Stimulated activated CD8-positive, alpha-beta memory T cell treated with anti-CD3 and anti-CD28 coated beads, Interleukin-2, amount 100 ng/mL, for 1 hour (primary cell): ENCODE measurements at places on chromosomes 4 and X.

- no peak for DNase-seq
These were observed 350.8 kb upstream of the KLF3 start for GRCh38 chr4:38313175-38313574.

DNA sequence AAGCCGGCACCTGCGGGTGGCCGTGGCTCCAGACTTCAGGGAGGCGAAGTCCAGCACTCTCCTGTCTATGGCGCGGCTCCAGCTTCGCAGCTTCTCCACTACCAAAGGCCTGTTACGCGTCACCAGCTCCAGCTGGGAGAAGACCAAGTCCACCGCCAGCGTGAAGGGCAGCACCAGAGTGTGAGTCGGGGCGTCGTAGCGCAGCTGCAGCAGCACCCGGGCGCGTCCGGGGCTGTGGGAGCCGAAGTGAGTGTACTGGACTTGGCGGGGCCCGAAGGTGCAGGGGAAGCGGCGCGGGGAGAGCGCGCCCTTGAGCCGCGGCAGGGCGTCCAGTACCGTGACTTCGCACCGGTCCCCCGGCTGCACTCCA is 444 bp downstream of the FREM3 start:
- no peak for DNase-seq

DNA sequence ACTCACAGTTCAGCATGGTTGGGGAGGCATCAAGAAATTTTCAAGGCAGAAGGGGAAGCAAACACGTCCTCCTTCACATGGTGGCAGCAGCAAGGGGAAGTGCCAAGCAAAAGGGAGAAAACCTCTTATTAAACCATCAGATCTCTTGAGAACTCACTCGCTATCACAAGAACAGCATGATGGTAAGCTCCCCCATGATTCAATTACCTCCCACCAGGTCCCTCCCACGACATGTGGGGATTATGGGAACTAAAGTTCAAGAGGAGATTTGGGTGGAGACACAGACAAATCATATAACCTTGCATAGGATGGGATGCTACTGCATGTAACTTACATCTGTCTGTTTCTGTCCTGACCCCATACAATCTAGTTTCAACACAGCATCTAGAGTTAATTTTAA is 511.8 kb upstream of the ARX start:
- no peak for DNase-seq

DNA sequence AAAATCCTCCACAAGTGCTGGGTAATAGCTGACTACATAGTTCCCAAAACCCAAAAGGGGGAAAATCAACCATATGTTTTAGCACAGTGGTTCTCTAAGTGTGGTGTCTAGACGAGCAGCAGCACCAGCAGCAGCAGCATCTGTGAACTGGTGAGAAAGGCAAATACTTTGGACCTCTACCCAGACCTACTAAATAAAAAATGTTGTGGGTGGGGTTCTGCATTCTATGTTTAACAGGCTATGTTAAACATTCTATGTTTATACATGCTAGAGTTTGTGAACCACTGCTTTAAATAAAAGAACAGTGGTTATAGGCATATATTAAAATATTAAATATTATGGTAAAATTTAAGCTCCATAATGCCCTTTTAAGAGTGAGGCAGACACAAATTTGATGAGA is 1004.9 kb upstream of the GRID2 start:
- DNase-seq = no peak

DNA sequence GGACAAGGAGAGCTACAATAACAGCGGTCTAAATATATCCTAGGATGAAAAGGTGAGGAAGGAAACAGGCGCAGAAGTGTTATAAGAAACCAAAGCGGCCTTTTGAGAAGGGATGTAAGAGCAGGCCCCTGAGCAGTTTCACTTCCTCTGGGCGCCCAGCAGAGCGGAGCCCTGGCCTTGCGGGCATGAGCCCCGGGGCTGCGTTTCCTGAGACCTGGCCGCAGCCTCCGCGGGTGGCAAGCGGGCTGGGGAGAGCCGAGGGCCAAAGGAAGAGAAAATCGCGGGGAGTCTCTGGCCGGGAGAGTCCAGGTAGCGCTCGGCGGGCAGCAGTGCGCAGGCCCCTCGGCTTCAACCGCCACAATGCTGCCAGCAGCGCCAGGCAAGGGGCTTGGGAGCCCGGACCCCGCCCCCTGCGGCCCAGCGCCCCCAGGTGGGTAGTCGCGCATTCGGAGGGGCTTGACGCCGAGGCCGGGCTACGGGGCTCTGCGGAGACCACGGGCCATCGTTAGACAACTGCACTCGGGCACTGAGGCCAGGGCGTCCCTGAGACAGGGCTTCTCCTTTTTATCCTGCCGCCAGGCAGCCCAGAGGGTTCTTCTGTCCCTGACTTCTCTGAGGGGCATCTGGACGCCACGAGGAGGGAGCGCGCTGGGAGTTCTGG is at the start of gene BANK1:
Gene BANK1, plus strand, starts transcription at position 210 of the 661 bp plus-strand sequence. Its CDS starts 151 bp downstream, at position 361.
- no peak for DNase-seq

DNA sequence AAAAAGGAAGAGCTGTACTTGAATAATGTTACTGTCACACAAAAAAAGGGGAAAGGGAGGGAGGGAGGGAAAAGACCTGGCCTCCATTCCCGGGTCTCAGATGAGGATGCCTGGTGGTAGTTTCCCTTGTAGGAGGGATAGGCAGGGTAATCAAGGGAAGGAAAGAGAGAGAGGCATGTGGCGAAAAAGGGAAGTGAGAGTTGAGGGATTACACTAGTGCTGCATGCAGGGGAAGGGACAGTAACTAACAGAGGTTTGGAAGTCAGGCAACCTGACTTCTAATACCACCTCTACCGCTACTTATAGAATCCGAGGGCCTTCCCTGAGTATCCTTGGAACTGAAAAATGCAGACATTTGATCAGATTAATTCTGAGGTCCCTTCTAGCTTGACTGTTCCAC is 821.7 kb upstream of the FTHL17 start:
- DNase-seq = no peak

- no peak for DNase-seq
These were observed 15.4 kb downstream of the FAM9C start for GRCh38 chrX:13028871-13029636.

DNA sequence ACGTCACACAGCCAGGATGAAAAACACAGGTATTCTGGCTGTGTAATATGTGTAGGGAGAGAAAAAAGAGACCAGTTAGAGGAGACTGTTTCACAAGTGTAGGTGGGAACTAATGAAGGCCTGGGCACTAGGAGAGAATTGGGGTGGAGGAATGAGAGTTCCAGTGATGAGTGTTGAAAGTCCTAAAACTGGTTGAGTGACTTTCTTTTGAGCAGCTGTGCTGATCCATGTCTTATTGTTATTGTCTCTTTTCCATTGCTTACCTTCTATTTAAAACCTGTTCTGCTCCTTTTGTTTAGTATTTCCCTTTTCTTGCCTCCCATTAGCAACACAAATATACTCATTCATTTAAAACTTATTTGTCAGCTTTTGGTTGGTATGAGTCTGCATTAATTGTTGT is 88.7 kb downstream of the PDLIM5 start:
- DNase-seq = no peak

- no peak for DNase-seq
These were observed 79.0 kb upstream of the TRAM1L1 start for GRCh38 chr4:117164338-117164737.

GRCh38 chrX:9797384-9798360 is 11.4 kb downstream of the SHROOM2 start:
- DNase-seq = no peak

DNA sequence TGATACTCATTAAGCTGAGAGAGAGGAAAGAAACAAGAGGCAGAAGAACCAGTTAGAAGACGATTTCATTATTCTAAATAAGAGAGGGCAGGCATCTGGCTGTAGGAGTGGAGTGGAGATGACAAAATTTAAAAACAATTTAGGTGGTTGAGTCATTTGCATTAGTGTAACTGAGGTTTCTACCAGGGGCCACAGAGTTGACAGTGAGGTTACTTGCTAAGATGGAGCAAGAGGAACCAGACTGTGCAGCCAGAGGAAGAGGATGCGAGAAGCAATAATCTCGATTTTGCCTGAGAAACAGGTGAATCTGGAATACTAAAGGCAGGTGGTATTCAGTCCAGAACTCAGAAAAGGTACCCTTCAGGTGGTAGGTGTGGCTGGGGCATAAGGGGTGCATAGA is 491.9 kb downstream of the MID1IP1 start:
- DNase-seq = no peak

DNA sequence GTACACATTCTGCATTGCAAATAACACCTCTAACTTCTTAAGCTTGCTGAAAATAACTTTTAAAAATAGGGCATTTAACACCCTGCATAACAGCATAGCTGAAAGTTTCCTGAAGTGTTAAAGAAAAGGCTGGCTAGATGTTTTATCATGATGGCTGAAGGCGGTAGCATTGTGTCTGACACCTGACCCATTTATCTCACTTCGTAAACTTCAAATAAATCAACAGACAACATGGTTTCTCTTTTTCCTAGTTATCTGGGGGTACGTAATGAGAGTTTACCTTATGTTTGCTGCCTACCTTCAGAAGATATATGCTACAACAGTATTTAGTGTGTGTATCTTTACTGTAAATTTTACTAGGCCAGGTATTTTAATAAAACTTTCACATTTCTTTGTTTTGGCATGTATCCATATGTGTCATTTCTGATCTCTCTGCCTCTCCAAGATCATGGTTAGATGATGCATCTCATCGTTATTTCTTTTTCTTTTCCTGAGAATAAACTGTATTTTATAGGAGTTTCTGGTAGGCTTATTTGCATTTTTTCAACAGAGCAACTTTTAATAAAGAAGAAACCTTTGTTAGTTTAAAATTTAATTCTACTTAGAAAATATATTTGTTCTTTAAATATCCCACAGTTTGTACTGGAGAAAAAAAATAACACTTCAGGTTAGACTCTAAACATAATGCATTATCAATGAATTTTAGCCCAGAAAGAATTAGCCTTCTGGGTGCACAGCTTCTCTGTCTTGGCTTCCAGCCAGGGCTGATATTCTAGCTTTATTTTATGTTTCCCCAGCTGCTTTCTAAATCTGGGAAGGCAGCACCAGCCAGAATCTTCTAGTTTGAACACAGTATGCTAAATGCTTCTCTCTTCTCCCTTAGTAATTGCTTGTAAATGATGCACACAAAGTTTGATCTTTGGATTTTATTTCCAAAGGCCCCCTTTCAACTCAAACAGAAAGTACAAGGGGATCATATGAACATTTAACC is 2.9 kb downstream of the NDST4 start:
- no peak for DNase-seq

GRCh38 chr4:36088542-36088941 is 155.8 kb downstream of the ARAP2 start:
- DNase-seq = no peak

GRCh38 chrX:41931591-41931990 is 8.2 kb upstream of the CASK start:
- no peak for DNase-seq

DNA sequence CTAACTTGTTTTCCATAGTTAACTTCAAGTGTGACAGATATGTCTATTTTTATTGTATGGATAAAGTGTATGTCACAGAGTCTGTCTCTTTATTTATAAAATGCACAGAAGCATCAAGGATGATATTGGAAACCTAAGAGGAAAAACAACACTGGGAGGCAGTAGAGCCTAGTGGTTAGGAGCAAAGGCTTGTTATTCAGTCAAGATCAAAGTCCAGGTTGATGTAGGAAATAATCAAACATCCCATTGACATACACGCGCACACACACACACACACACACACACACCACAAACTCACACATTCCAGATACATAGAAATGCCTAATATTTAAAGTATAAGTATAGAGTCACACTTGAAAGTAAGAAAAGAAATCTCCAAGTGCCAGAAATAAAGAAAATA is 206.8 kb downstream of the CHRDL1 start:
- DNase-seq = no peak

- no peak for DNase-seq
These were observed 74.0 kb downstream of the CC2D2A start for GRCh38 chr4:15543537-15544247.

GRCh38 chr4:139884438-139884837 is 218.8 kb downstream of the MGST2 start:
- no peak for DNase-seq

DNA sequence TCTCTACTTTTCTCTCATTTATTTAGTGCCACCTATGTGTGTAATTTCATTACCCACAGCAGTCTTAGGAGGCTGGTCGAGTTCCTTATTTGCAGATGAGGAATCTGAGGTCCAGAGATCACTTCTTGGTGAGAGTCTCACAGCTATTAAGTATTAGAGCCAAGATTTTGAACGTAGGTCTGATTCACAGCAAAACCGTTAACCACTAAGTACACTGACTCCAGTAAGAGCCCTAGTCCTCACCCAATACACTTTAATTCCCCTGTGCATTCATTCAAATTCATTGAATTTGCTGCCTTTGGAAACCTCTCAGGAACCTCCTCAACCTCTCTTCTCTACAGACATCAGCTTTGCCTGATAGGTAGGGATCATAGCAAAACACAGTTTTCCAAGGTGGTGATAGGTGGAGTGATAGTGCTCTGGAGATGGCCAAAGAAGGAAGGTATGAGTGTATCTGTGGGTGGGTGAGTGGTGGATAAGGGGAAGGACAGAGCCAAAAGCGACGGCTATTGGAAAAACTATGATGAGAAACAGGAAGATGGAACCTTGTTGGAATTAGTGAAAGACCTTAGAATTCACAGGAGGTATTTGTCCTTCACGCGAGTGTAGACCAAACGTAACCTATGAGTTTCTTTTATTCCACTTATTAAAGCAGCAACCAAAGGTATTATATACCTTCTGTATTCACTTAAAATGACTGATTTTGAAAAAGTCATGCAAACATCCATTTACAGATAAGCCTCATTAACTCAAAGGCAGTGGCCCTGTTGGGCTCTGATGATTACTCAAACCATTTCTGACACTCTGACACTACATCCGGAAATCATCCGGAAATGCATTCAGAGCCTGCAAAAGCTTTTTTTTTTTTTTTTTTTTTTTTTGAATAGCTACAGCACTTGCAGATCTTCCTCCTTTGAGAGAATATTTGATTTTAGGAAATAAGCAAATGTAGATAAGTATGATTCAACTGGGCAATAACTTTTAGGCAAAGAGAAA is 6.3 kb downstream of the FMR1 start:
- no peak for DNase-seq

- no peak for DNase-seq
These were observed 632 bp downstream of the CCSER1 start for GRCh38 chr4:90127706-90128345.

GRCh38 chr4:2047781-2048581 is 11.1 kb upstream of the NAT8L start:
- DNase-seq = no peak

GRCh38 chr4:1195891-1196401 is 23.6 kb upstream of the SPON2 start:
- no peak for DNase-seq

DNA sequence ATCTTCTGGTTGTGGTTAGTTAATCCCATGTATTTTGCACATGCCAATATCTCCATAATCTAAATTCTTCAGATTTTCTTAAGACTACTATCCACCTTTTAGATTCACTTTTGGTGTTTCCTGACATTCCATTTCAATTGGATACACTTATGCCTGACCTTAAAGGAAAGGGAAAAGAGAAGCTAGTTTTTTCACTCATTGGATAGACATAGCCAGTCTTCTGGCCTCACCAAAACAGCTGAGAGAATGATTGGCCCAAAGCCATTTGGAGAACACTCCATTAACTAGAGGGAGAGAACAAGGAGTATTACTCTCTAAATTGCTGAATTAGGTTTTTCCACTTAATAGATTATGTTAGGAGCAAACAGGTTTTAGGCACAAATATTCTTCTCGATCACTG is 4.0 kb downstream of the PRPS1 start:
- DNase-seq = no peak
